ENCODE measurements at places on chromosomes 11 and 22.

DNA sequence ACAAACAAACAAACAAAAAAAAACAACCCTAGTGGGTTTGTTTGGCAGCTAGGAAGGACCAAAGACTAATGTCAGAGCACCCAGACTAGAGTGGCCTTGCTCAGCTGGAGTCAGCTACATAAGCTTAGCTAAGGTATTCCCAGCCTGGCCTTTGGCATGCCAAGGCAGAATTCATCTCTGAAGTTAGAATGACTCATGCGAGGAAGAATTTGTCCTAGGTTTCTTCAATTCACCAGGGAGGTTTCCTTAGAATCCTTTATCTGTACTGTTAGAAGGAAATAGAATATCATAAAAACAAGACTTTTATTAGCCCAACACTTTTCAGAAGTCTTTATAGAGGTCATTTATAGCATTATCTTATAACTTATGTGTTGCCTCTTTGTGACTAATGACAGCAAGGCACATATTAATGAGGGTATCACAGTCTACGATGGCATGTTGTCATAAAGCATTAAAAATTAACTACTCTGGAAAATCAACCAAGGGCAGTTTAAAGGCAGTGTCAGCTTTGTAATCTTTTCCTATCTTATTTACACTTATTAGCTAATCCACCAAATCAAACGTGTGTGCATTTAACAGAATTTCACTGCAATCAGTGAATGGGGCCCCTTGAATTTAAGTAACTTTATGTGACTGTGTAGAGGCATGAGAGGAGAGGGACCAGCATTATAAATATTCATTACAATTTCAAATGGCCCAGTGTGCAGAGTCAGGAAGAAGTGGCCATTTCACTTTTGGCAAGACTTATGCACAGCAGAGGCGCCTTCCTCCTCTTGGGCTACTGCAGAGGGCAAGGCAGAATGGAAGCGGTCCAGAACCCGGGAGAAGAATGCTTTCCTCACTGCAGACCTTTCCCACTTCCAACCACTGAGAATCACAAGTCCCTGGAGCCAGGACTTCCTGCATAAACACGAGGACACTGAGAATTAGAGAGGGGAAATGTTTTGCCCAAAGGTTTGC is 36.3 kb downstream of the SLC5A1 start:
- DNase-seq: no peak

GRCh38 chr11:33949252-33949913 is 57.5 kb upstream of the LMO2 start:
- DNase-seq: no peak

- DNase-seq: no peak
Observed at GRCh38 chr11:65425971-65426838, 3.6 kb downstream of the NEAT1 start.

GRCh38 chr11:25339281-25339680 is 842.4 kb downstream of the LUZP2 start:
- no peak for DNase-seq

- no peak for DNase-seq
Observed at GRCh38 chr11:32266601-32267000, 168.7 kb downstream of the WT1 start.

DNA sequence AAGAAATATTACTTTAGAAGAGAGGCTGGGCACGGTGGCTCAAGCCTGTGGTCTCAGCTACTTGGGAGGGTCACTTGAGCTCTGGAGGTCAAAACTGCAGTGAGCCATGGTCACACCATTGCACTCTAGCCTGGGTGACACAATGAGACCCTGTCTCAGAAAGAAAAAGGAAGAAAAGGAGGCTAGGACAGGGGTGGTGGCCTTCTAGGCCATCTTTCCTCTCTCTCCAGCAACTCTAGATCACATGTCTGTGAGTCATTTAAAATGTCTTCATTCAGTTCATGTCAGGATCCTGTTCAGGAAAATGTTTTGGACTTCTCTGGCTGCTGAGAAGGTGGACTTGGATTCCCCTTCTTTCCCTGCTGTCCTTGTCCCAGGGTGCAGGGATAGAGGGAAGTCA is 53.3 kb downstream of the PPFIA1 start:
- no peak for DNase-seq

DNA sequence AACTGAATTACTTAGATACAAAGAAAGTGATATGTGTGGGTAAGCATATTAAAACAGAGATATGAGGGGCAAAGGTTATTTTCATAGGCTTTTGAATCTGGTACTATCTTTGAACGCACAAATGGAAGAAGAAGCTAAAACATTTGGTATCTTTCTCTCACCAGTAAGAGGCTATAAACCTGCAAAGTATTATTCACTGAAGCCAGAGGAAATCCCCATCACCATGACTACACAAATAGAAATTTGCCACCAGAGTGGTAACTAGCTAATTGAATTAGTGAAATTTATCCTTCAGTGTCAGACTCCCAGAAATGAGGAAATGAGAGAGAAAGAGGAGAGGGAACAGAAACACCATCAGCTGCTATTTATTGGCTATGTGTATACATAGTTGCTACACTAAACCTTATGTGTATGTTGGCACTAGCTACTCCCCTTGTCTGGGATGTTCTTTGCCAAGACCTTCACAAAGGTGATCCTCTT is 503.4 kb downstream of the DLG2 start:
- no peak for DNase-seq

DNA sequence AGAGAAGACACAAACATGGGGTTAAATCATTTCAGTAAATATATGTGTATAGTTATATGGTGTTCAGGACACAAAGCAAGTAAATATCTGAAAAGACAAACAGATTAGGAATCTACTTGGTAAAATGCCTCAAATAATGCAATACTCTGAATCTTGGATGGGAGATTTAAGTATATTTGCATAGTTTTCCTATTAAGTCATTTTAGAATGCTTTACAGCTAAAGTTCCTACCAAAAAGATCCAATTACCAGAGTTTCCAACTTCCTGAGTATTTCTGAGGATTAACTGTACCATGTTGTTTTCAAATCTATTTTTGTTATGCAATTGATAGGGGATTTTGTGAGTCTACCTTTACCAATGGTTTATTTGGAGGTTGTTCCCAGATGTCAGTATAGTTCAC is 424.4 kb upstream of the CCDC179 start:
- DNase-seq: no peak

- DNase-seq: no peak
Observed at GRCh38 chr11:35711924-35712323, 49.3 kb downstream of the TRIM44 start.
